ENCODE measurements at places on chromosomes 12 and 14. TPM values are rescaled to one million over a fixed set of nuclear protein-coding genes. Genes with fewer than 3 reads are reported as not detected.

Gene LRRK2
- total RNA-seq: 14.5 TPM

Gene EDDM3A
- total RNA-seq: not detected

Gene KIF5A
- 0.15 TPM for total RNA-seq

Gene FZD10
- total RNA-seq: 15.8 TPM

Gene IL22
- total RNA-seq: not detected

Gene RNU4-1
- total RNA-seq: under 0.01 TPM

Gene CFAP54
- not detected for total RNA-seq

Gene PTGER2
- total RNA-seq: 2.5 TPM

Gene DLGAP5
- total RNA-seq: 5.4 TPM

Gene SMARCC2
- 47.7 TPM for total RNA-seq

Gene ACSS3
- total RNA-seq: 0.72 TPM

Gene BEST3
- not detected for total RNA-seq

Gene MNAT1
- total RNA-seq: 30.4 TPM

Data from esophagus squamous epithelium (tissue), 5 donors.